Thymus (tissue), 14 donors: ENCODE measurements at places on chromosomes 2 and 18.

DNA sequence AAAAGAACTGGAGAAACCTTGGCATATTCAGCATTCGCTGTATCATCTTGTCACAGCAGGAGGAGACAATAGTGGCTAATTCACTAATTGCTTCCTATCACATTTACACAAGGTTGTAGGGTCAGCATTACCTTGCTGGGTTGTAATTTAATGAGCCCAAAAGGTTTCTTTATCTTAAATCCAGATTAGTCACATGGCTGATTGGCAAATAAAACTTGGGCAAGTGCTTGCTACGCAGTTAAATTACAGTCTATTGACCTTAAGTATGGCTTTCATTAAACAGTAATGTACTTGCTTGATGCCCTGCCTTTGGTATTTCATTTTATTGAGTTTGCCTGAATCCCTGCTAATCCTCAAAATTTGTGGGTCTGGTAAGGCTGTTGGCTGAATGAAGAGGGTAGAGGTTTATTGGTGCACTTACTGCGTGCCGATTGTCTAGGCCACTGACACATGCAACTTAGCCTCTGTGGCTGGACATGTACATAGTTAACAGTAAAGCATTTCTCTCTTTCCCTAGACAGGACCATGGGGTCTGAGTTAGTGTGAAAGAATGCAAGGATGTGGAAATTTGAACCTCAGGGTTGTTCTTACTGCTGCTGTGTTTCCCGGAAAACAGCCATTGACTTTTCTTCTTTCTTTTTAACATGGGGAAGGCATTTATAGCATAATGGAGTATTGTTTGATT, 34.3 kb downstream of the FMNL2 start:
- DNase-seq, result no peak

DNA sequence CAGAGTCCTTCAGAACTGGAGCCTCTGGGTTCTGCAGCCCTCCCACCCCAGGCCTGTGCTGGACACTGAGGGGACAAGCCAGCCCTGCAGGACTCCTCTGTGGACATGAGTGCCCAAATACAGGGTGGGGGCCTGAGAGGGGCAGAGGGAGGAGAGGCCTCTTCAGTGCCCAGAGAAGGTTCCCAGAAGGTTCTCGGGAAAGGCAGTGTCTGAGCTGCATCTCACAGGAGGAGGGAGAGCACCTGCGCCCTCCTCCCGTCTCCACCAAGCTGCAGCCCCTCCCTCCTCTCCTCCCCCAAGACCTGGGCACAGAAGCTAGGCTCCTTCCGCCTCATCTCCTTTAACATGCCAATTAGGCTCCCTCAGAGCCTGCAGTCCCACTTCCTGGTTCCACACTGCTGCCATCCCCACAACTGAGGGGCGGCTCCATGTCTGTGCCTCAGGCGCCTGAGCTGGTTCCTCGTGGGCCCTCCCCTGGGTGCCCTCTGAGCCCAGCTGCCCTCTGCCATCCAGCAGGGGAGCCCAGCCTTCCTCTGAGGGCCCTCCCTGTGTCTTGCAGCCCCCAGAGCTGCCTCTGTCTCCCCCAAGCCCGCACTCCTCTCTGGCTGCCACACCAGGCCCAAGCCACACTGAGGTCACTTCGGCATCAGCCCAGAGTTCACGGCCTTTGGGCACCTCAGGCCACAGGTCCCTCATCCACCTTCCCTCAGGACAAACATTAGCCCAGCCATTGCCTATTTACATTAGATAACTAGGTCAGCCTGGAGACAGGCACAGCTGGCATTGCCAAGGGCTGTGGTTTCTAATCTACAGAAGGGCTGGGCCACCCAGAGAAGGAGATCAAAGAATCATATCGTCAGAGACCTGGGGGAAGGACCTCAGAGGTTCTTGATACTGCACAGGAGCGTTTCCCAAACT, 28.9 kb downstream of the KCNK3 start:
- no peak for DNase-seq

- no peak for DNase-seq
Observed at GRCh38 chr2:108423067-108423466, 25.9 kb upstream of the GCC2 start.

- no peak for DNase-seq
Observed at GRCh38 chr18:79954791-79955190, 3.3 kb upstream of the SLC66A2 start.

DNA sequence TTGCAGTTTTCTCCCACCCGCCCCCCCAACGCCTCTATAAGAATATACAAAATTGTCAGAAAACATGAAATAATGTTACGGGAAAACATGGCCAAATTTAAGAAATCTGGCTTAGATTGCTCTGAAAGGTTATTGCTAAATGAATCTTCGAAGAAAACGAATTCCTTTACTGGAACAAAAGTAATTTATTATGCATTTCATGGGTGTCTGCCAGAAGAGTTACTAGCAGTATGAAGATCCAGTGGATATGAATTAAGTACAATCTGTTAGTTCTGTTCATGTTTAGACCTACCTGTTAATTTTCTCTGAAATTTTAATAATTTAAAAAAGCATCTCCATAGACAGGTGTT, 21.9 kb downstream of the GATA6 start:
- no peak for DNase-seq

DNA sequence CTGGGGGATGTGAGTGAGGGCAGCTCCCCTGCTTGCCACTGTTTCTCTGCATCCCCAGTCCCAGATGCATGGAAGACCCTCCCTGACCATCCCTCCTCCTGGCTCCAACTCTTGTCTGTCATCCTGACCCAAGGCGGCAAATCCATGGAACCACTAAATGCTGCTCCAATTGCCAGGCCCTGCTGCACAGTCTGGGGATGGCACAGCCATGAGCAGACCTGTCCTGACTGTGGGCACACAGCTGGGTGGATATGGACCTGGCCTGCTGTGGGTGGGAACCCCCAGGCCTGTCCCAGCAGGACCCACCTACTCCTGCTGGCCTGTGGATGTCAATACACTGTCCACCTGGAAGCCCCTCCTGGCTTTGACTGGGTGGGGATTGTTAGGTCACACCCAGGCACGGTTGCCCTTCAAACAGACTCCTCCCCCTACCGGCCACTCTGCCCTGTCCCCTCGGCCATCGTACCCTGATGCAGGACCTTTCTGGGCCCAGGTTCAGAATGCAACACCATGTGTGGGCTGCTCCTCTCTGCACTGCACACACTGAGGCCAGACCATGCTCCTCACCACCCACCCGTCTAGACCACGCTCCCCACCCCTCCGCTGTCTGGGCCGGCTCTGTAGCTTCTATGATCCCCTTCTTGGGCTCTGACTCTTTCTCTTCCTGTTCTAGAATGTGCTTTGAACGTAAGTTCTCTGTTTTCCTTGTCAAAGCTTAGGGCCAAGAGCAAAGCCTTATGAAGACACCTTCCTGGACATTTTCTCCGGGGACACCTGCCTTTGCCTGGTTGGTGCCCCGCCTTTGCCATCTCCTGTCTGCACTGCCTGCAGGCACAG, 57.9 kb downstream of the INPP5D start:
- no peak for DNase-seq
